ENCODE measurements at places on chromosomes 3 and 15.

- ATAC-seq = peak; percentile 74
These were observed 144.1 kb downstream of the TIGIT start for GRCh38 chr3:114437897-114438296.

- ATAC-seq = no peak
These were observed 134.5 kb downstream of the TBC1D5 start for GRCh38 chr3:17607905-17608304.

- ATAC-seq = no peak
These were observed 407.5 kb upstream of the NECTIN3 start for GRCh38 chr3:110664148-110664547.

- ATAC-seq = no peak
These were observed 712.1 kb downstream of the MECOM start for GRCh38 chr3:168951368-168951767.

GRCh38 chr3:176447369-176447768, 749.9 kb downstream of the TBL1XR1 start:
- ATAC-seq = no peak

DNA sequence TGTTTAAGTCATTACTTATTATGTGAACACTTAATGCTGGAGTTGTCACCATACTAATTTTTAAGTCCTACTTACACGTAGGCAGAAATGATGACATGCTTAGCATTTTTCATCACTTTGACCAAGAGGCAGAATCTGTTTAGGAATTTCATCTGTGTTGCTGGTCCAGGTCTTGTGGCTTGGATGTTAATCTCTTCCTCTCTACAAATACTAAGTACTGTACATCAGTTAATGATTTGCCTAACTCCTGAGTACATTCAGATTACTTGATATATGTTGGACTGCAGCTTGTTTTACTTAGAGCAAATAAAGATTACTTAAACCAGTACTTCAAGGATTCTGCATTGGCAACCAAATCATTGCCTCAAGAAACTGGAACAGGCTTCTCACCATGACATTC, 8.6 kb downstream of the SNRK start:
- ATAC-seq = no peak
